ENCODE measurements at places on chromosomes 16 and 17. TPM values are rescaled to one million over a fixed set of nuclear protein-coding genes. Genes with fewer than 3 reads are reported as not detected.
A peak's percentile ranks its signal among the peaks of the same experiment; 100 is the strongest.

TNFSF12 gene
- total RNA-seq: 29.0 TPM

UBE2O gene
- 34.3 TPM for total RNA-seq

TBC1D3B gene
- 1.5 TPM for total RNA-seq

DHRS7C gene
- 39.5 TPM for total RNA-seq

DNA sequence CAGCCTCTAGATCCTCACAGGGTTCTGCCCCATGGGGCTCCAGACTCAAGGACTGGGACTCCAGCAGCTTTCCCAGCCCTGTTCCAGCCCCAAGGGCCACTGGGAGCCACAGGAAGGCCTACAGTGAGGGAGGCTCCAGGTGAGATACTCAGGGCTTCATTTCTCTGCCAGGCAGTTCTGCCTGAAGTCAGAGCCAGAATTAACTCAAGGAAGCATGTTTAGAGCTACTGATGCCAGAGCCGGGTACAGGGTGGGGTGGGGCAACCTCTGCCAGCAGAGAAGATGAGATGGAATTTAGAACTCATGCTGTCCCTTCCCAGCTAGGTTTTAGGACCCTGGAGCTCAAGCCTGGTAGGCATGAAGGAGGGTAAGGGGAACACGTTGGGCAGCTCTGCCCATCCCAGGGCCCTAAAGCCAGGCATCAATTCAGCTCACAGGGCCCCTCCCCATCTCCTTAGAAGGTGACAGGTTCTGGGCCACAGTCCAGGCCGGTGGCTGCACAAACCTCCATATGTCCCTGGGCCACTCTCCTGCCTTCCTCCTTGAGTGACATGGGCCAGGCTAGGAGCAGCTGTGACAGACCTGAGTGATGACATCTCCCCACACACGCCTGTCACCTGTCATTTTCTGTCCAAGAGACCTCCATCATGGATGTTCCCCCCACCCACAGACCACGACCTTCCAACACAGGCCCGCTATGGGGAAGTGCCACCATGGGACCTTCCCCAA is 24.5 kb upstream of the SPPL2C start:
- no peak for DNase-seq

DNA sequence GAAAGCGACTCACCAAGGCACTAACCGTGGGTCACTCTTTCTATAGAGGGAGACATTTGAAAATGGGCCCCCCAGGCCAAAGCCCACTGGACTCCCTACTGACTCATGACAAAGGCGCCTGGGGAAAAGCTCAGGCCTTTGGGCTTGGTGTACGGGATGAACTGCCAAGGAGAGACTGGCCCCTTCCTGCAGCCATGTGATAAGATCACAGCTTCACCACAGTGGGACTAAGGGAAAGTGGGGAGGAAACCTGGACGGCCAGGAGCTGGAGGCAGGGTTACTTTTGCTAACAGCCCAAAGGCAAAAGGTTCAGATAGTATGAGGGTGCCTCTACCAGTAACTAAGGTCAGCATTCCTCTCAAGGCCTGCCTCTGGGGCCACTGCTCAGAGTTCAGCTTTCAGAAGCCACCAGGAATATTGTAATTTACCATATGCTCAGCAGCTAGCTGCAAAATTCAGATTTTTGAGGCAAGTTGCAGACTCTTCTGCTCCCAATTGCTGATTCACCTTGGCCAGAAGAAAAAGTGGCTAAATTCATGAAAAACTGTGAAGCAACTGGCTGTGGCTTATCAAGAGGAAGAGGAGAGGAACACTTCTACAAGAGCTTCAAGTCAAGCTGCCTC is 37.1 kb upstream of the SLC25A19 start:
- no peak for DNase-seq

GRCh38 chr17:29368926-29369325 is 21.2 kb upstream of the TAOK1 start:
- DNase-seq: peak; percentile 23

DNA sequence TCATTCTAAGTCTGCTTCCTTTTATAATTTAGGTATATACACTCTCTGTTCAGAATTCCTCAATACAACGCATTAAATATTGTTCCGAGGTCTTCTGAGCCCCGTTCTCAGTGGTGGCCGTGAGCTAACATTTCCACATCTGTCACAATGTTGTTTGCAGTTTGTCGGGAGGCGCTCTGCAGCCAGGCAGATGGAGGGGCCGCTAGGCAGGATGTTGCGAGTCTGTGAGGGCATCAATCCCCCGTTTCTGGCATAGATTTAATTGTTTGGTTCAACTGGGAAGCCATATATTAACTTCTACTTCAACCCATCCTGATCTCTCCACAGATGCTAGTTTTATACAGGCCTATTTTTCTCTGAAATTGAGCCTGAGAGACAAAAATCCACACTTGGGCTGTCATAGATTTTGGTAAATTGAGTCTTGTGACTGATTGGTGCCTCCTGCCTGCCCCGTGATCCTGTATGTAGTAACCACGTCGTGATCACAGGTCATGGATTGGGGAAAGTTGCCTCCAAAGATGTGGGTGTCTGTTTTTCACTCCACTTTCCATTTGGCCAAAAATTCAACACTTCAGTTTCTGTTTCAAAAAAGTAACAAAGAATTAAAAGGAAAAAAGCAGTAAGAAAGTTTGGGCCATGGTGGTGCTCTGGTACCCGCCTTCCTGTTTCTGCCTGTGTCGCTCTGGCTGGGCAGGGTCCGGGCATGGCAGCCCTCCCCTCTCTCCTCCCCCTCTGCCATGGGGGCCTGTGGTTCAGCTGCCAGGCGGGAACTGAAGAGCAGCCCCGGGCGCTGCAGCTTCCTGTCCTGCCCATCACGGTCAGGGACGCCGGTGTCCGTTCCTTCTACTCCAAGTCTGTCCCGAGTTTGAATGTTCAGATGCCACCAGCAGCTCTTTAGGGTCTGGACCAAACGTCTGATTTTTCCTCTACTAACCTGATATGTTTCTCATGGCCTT is 41.5 kb downstream of the RPTOR start:
- DNase-seq: no peak

GRCh38 chr16:10385725-10386516 is at the start of gene ATF7IP2:
Gene ATF7IP2 (plus strand): TSS chr16:10386061. CDS start chr16:10430621, 44,560 bp downstream.
- DNase-seq: peak; percentile 92

DNA sequence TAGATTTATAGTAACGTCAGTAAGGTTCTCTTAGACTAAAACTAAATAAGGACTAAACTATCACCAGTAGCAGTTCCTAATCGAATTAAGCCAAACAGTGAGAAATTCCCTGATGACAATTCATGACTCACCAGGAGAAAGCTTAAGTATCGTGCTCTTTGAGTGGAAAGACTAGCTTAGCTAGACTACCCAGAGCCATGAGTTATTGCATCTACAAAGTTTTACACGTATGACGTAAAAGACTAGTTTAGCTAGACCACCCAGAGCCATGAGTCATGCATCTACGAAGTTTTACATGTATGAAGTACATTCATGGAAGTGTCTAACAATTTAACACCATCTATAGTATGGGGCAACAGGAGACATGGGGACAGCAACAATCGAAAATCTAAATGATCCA is 36.6 kb downstream of the UBE2G1 start:
- DNase-seq: no peak

DNA sequence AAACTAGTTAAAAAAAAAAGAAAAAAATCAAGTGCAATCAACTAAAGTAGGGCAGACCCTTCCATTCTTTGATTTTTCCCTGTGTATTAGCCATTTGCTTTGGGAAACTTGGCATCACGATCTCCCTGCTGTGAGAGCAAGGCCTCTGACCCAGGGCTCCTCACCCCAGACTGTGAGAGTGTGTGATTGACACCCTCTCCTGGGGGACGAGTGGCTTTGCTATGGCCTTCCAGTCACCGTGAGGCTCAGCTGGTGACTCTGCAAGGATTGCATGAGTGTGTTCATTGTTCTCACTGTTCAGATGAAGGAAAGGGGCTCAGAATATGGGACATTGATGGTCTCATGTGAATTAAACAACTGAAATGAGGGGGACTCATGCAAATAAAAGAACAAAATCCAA is 69.0 kb upstream of the BCAR1 start:
- DNase-seq: peak; percentile 41

GRCh38 chr17:43423777-43424455 is 25.1 kb downstream of the ARL4D start:
- no peak for DNase-seq
